ENCODE measurements at places on chromosomes 3 and 15.

DNA sequence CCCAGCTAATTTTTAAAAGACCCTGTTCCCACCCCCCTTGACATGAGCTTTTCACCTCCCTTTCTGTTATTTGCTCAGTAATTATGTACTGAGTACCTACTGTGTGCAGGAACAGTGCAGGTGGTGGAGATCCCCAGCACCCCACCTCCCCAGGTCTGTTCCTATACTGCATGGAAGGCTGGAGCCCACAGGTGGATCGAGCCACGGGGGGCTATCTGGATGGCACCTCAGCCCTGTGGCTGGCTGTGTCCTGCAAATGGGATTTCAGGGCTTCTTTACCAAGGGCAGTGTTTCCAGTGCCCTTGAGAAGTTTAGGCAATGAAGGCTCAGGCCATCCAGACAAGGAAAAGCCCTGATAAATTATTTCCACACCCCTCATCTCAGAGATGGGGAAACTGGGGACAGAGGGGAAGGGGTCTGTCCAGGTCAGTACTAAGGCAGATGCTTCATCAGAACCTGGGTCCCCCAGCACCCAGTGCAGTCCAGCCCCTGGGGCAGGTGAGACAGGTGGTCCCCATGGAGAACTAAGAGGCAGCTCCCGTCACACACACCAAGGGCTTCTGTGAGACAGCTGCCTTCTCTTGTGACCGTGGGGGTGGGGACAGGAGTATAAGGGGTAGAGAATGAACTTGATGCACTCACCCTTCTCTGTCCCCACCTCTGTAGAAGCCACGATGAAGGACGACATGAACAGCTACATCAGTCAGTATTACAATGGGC is 109.6 kb downstream of the ETFA start:
- DNase-seq: no peak

DNA sequence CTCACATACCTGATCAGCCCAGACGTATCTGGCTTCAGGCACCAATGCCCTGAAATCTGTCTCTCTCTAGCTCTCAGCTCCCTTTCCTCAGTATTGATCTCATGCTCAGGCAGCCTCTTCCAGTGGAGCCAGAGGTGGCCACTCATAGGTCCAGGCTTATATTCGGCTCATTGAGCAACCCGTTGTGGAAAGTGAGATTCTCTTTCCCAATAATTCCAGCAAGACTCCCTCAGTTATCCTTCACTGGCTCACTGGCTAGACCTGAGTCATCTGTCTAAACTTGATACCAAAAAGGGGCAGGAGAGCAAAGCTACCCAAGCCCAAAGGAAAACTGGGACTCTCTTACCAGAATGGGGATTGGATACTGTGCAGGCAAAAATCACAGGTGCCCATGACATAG is 33.4 kb upstream of the FRMD4B start:
- DNase-seq: no peak

- no peak for DNase-seq
Observed at GRCh38 chr15:79168922-79169456, 78.4 kb upstream of the RASGRF1 start.

- DNase-seq: no peak
Observed at GRCh38 chr3:170740726-170741591, 129.0 kb downstream of the RPL22L1 start.

GRCh38 chr3:187978433-187979011 is 175.4 kb upstream of the LPP start:
- DNase-seq: no peak

- DNase-seq: no peak
Observed at GRCh38 chr3:10085738-10086137, 22.3 kb downstream of the FANCD2OS start.

GRCh38 chr3:64612082-64612860 is 75.5 kb downstream of the ADAMTS9 start:
- DNase-seq: no peak

- no peak for DNase-seq
Observed at GRCh38 chr3:83003917-83004316, 1242.5 kb upstream of the GBE1 start.

DNA sequence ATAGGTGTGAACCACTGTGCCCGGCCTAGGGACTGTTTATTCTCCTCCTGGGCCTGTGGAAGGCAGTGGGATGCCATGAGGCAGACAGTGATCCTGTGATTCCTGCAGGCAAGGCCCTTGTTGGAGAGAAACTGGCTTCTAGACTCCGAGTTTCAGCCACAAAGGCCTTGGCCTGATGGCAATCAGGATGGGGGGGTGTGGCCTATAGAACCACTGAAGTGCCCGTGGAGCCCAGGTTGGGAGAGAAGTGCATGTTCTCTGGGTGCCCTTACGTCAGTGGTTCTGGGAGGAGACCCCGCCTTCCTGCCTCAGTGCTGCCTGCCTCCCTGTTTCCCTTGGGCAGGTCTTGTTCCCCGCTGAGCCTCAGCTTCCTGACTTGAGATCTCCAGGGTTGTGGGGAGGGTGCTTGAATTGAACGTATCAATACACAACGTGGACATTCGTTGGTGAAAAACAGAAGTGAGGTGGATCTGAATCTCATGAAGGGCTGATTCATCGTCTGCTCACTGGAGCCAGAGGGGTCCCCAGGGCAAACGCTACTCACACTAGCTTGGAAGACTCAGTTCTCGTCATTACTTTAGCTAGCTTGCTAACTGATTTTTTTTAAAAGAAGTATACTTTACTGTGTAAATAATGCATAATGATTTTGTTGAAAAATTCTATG is 31.8 kb downstream of the IRAK2 start:
- no peak for DNase-seq

- DNase-seq: no peak
Observed at GRCh38 chr3:108024146-108024850, 66.5 kb downstream of the CD47 start.

DNA sequence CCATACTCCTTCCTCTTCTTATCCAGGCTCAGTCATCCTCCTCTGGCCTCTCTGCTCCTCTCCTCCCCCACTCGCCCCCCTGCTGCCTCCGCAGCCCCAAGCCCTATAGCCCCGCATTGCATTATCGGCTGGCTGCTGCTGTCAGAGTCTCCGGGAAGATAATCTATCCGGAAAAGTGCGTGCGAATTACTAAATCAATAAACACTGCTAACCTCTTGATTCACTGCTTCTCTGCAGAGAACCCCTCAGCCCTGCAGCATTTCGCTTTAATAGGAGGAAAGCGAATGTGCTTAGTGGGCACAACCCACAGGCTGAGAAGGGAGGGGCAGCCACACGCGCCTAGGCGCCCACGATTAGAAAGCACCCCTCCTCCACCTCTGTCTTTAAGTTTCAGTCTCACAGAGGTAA is 167.6 kb downstream of the ABHD5 start:
- no peak for DNase-seq

GRCh38 chr3:126064627-126065258 is 19.2 kb downstream of the SLC41A3 start:
- DNase-seq: no peak

DNA sequence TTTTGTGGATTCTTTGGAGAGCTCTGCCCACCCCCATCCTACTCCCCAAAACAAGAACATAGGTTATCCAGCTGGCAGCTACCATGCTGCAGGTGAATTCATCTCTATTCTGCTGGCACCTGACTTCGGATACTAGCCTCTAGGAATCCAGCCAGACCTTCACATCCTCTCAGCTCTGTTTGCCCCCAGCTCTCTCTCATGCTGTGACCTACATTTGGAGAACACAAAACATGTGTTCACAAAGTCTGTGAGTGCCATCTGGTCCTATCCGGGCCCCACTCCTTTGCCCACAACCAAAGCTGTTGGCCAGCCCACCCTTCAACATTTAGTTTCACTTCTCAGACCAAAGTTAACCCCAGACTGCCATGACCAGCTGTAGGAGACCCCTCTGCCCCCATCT is 89.4 kb upstream of the C3orf80 start:
- DNase-seq: no peak
